DMS 273 treated with DMSO at 0.1 percent for 48 hours (cell line): ENCODE measurements at places on chromosomes 11 and 22.

- DNase-seq: no peak
Observed at GRCh38 chr11:21614961-21615360, 577.9 kb upstream of the ANO5 start.

DNA sequence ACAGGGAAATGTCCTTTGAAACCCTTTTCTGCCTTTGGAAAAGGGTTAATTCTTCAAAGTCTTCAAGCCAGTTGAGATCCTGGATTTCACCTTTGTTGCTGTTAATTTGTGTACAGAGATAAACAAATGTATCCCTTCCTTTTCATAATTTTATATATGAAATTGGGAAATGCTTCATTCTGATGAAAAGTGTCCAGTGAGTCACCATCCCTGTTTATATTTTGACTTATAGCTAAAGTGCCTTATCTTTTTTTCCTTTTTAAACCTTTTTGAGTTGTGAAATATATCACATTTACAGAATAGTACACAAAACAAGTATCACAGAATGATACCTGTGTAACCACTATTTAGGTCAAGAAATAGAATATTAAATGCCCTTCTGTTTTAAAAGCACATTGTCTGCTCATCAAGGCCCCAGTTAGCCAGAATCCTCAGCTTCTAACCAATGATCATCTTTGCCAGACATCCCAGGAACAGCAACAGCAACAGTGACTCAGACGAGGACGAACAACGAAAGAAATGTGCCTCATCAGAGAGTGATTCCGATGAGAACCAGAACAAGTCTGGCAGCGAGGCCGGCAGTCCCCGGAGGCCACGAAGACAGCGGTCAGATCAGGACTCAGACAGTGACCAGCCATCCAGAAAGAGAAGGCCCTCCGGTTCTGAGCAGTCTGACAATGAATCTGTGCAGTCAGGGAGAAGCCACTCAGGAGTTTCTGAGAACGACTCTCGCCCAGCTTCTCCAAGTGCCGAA lies 27.3 kb downstream of the CTR9 start:
- DNase-seq: no peak

DNA sequence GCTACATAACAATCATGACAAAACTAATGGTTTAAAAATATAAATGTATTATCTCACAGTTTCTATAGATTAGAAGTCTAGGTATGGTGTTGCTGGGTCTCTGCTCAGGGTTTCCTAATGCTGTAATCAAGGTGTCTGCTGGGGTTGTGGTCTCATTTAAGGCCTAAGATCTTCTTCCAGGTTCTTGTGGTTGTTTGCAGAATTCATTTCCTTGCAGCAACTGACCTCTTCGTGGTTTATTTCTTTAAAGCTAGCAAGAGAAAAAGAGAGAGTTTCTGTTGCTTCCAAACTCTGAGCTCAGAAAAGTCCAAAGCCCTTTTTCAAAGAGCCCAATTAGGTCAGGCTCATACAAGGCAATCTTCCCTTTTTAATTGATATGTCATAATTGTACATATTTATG lies 452.7 kb upstream of the CCDC179 start:
- DNase-seq: no peak

GRCh38 chr11:111748035-111748804 lies 18.0 kb downstream of the PPP2R1B start:
- peak; percentile 3 for DNase-seq

- DNase-seq: no peak
Observed at GRCh38 chr11:78533399-78533798, 41.3 kb downstream of the NARS2 start.

DNA sequence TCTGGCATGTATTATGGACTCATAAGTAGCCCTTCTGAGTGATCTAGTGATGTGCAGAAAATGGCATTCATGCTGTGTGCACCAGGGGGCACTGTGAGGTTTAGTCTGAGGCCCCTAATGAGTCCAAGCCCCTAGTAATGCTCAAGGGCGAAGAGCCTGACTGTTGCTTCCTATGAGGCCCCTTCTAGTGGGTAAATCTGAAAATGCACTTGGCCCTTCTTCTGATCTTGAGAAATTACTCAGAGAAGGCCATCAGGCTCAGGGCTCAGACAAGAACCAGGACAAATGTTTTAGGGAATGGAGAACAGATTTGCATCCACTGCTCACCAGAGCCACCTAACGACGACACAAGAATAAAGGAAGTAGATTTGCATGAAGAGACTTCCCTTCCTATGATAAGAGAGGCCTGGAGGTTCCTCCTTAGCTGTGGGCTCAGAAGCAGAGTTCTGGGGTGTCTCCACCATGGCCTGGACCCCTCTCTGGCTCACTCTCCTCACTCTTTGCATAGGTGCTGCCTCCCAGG lies 75.8 kb downstream of the GGTLC2 start:
- DNase-seq: peak; percentile 54

DNA sequence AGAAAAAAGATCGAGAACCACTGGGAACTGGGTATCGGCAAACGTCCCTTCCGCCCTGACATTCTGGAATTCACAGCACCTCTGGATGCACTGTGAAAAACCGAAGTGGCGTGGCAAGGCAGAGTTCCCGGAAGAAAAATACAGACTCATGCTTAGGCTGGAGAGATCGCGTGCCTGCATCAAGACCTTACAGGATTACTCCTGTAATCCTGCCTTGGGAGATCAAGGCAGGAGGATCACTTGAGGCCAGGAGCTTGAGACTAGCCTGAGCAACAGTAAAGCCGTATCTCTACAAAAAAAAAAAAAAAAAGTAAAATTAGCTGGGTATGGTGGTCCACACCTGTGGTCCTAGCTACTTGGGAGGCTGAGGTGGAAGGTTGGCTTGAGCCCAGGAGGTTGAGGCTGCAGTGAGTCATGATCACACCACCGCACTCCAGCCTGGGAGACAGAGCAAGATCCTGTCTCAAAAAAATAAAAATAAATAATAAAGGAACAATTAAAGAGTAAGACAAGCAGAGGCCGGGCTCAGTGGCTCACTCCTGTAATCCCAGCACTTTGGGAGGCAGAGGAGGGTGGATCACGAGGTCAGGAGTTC lies 19.9 kb upstream of the TEF start:
- DNase-seq: no peak

- no peak for DNase-seq
Observed at GRCh38 chr11:34444428-34444827, 5.7 kb downstream of the CAT start.

GRCh38 chr22:46770151-46770641 lies 7.7 kb downstream of the TBC1D22A start:
- DNase-seq: no peak

DNA sequence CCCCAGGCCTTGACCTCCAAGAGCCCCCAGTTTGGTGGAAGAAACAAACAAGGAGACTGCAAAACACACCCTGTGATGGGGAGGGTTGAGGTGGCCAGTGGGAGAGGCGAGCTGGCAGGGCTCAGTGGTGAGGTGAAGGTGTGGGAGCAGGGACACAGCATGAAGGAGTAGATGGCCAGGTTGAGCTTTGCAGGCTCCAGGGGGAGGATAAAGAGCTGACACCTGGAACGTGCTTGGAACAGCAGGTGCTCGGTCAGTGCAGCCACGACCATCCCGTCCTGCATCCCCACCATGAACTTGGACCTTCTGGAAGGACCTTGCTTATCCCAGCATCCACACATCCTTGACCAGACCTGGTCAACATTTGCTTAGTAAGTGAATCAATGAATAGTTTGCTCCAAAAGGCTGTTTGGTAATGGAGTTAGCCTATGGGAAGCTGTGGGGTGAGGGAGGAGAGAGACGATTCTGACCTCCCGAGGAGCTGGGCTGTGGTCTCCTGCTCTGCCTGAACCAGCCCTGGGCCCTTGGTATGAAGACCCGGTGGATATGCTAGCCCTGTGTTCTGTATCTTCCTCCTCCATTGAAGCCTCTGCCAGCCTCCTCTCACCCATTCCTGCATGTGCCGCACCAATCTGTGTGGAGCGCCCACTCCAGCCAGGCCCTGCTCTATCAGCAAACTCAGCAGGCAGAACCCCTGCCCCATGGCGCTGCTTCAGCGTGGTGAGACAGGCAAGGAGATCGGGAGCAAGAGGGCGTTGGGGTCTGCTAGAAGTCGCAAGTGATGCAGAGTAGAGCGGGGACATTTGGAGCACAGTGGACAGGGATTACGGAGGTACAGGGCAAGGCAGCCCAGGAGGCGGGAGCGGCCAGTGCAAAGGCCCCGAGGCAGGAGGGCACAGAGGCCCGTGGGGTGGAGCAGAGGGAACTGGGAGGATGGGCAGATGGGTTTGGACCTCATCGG lies 9.9 kb downstream of the LINC01488 start:
- DNase-seq: no peak

DNA sequence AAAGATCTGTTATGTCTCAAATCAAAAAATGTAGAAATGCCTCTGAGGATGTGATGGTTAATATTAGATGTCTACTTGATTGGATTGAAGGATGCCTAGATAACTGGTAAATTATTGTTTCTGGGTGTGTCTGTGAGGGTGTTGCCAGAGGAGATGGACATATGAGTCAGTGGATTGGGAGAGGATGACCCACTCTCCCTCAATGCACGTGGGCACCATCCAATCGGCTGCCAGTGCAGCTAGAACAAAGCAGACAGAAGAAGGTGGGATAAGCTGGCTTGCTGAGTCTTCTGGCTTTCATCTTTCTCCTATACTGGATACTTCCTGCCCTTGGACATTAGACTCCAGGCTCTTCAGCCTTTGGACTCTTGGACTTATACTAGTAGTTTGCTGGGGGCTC lies 430.3 kb downstream of the SOX6 start:
- DNase-seq: no peak

- no peak for DNase-seq
Observed at GRCh38 chr11:46210133-46210636, 67.3 kb upstream of the CREB3L1 start.

GRCh38 chr11:18614667-18615066 lies 15.1 kb downstream of the MISFA start:
- no peak for DNase-seq

GRCh38 chr22:26797910-26798309 lies 140.5 kb downstream of the MIAT start:
- no peak for DNase-seq

- DNase-seq: no peak
Observed at GRCh38 chr11:74004759-74005615, 3.9 kb downstream of the UCP3 start.

GRCh38 chr11:8873741-8874405 lies 37.1 kb upstream of the AKIP1 start:
- DNase-seq: no peak

DNA sequence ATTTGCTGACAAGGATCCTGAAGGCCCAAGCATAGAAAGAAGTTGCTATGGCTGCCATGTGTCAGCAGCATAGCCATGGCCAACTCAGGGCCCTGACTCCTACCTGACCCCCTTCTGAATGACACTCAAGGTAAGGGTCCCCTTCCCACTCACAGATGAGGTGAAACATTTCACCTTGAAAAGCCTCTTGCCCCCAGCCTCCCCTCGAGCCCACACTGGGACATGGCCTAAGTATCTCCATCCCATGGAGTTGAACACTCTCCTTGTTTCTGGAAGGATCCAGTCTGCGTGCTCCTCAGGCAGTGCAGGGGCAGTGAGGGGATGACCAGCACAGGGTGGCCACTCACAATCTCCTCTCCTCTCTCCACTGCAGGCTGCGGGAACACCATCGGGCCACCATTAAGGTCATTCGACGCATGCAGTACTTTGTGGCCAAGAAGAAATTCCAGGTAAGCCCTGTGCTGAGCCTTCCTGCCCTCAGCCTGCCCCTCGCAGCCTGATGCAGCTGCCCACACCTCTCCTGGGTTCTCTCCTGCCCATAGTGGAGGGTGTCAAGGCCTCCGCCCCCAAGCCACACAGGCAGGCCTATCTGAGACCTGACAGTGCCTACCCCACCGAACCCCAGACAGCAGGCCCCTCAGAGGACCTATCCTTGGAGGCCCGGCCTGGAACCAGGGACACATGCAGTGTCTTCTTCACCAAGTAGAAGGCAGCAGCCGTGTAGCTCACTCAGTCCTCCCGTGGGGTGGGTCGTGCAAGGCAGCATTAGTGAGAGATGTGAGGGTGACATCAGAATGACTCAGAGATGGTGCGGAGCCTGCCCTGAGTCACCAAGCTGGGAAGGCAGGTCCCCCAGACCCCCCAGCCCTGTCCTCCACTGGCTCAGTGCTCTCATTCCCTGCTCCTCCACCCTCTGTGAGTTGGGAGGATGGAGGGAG lies 68.9 kb upstream of the KCNQ1OT1 start:
- DNase-seq: no peak

DNA sequence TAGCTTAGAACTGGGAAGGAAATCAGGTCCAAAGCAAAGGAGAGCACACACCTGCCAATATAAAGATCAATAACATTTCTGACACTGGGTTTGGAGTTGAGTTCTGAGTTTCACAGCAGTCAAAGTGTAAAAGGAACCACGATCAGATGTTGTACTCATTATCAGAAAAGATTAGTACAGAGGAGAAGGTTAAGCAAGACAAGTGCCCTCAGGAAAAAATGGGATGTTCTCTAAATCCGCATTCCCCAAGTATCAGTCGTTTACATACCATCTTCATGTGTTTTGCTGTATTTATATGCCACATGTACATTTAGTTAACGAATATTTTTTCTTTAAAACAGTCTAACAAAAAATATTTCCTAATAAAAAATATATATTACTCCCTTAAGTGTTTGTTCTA lies 23.0 kb upstream of the RRAS2 start:
- no peak for DNase-seq

DNA sequence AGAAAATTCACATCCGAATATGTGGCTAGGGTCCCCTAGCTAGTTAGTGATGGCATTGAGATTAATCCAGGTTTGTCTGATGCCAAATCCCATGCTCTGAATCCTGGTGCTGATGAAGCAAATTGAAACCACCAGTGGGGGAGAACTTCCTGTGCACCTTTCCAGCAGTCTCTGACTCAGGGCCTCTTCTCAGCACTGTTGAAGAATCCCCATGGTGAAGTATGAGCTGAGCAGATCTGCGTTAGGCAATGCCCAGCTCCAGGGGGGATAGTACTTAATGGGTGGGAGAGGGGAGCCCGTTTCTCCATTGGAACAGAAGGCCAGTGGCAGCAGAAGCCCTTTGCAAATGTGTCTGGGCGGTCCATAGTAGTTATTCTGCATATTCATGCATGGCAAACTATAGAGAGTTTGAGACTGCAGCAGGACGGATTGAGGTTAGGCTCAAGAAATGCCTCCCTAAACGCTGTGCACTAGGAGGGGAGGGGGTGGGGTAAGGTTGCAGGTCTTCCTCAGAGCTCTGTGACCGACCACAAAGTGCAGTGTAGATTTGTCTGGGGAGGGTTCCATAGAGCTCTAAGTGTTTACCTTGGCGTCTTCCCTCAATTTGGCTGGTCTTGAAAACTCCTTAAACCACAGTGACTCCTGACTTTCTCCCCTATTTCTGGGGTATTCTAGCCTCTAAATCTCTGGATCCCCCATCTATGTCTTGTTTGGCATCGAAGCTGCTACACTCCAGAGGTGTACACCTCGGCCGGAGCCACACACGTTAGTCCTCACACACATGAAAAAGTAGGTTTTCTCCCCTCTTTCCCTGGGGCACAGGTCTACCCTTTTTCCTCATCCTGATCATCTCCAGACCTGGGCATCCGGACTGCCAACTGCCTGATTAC lies 4.8 kb downstream of the POU2F3 start:
- no peak for DNase-seq
